ENCODE measurements at places on chromosomes 7 and 10.

DNA sequence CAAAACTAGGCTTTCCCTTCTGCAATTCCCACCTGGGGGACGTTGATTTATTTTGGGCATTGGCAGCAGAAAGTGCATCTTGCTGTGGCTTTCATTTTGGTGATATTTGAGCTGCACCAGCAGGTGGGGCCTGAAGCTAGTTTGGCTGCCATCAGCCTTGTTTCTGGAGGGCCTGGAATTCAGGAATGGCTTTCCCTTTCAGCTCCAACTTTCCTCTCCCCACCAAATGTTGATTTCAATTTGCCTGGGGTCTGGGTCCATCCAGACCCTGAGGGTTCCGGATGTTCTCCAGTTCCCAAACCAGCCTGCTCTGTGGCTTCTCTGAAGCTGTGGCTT is 640.4 kb downstream of the TYW1 start:
- no peaks in the 10 kb centered on the region for H3K36me3 ChIP-seq
- no peak overlapping the region for H3K27ac ChIP-seq

DNA sequence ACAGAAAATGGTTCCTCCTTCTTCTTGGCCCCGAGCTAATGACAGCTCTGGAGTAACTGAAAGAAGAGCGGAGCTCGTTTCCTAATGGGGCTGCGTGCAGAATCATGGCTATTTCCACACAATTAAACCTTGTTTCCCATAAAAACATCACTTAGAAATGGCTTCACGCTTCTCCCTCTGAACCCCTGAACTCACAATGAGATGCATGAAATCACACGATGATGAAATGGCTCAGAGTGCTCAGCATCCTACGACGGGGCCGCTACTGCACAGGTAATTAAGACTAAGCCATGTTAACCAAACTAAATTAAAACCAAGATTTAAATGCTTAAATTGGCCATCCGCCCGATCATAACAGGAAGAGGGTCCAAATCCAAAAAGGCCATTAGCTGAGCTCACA is 80.0 kb upstream of the DNAAF5 start:
- peaks cover 9% of the 10 kb centered on the region for H3K36me3 ChIP-seq
- no peak for DNase-seq
- H3K4me1 ChIP-seq, result peaks cover under 1% of the 10 kb centered on the region
- H3K4me3 ChIP-seq, result no peak overlapping the region
- no peaks in the 10 kb centered on the region for H3K27me3 ChIP-seq
- H3K27ac ChIP-seq, result no peak overlapping the region

GRCh38 chr7:154874409-154875113 is 128.4 kb downstream of the PAXIP1 start:
- H3K27ac ChIP-seq, result no peak overlapping the region
- no peaks in the 10 kb centered on the region for H3K36me3 ChIP-seq
- H3K4me1 ChIP-seq, result no peaks in the 10 kb centered on the region
- H3K27me3 ChIP-seq, result no peaks in the 10 kb centered on the region

GRCh38 chr10:124083740-124084397 is 9.5 kb downstream of the CHST15 start:
- no peaks in the 10 kb centered on the region for H3K4me1 ChIP-seq
- no peak overlapping the region for H3K27ac ChIP-seq

DNA sequence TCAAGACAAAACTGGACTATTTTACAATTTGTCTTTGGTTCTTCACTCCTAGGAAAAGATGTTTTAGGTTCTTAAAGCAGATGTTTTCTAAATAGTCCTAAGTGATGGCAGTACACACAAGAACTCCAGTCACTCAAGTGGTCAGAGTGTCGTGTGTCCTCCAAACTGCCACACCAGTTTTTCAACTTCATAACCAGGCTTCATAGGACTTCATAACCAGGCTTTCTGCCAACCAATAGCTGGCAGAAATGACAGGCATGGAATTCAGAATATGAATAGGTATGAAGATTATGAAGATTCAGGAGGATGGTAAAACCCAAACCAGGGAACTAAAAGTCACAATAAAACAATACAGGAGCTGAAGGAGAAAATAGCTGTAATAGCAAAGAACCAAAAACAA is 721.2 kb upstream of the SEMA3D start:
- H3K27ac ChIP-seq, result no peak overlapping the region
- H3K27me3 ChIP-seq, result no peaks in the 10 kb centered on the region
- H3K4me1 ChIP-seq, result no peaks in the 10 kb centered on the region
- DNase-seq, result no peak
- no peaks in the 10 kb centered on the region for H3K36me3 ChIP-seq

DNA sequence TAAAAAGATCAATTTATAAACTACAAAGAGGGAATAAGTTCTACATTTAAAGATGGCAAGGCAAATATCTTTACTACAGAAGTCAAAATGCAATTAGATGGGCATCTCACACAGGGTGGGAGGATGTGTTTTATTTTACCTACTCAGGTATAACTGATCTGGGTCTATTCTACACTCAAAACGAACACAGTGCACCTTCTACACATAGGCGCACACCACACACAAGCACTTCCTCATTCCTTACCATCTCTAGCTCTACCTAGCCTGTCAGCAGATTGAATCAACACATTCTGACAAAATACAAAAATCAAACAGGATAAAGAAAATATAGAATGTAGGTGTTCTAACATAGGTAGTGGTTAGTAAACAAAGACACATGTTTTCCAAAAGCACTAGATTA is 64.8 kb downstream of the SGCE start:
- H3K4me3 ChIP-seq, result no peak overlapping the region
- DNase-seq, result no peak
- H3K4me1 ChIP-seq, result no peaks in the 10 kb centered on the region
- no peak overlapping the region for H3K27ac ChIP-seq
- H3K36me3 ChIP-seq, result no peaks in the 10 kb centered on the region

DNA sequence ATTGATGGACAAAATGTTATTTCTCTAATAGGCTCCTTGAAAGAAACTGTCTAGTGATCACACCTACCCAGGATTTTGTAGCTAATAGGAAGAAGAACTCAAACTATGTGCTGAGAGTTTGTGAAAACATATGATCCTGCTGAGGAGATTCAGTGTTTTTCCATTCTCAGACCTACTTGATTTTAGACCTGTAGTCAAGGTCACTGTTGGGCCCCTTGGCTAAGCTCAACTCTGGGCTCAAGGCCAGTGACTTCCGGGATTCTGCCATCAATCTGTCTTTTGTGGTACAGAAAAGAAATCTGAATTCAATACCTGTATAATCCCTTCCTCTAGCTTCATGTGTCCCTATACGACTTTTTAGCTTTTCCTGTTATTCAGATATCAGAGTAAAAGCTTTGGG is 79.7 kb upstream of the FERD3L start:
- no peak overlapping the region for H3K27ac ChIP-seq
- H3K4me1 ChIP-seq, result no peaks in the 10 kb centered on the region
- no peaks in the 10 kb centered on the region for H3K27me3 ChIP-seq

DNA sequence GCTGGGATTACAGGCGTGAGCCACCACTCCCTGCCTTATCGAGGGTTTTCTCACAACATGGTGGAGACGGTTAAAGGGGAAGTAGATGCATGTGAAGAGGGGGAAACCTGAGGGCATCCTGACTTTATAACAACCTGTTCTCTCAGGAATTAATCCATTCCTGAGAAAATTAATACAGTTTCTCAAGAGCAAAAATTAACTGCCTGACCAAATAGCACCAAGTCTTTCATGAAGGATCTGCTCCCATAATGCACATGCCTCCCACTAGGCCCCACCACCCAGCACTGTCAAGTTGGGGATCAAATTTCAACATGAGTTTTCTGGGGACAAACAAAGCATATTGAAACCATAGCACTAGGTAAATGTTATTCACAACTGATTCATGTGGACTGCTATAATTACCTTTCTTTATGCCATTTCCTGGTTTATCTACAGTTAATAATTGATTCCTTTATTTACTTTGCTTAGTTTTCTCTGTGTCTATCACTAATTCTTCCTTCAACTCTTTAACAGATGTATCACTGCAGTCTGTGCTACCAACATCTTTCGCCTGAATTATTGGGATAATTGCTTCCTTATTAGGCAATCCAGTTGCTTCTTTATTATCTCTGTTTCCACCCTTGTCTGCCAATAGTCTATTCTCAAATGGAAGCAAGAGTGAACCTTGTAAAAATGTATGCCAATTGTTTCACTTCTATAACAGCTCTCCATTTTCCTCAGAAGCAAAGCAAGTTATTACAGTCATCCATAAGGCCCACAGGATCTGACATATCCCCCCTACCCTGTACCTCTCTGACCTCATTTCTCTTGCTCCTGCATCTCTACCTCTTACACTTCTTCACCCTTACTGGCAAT is 12.9 kb upstream of the MICU1 start:
- H3K27me3 ChIP-seq, result peaks cover 3% of the 10 kb centered on the region

- no peak for DNase-seq
- H3K4me3 ChIP-seq, result no peak overlapping the region
- peaks cover 13% of the 10 kb centered on the region for H3K27me3 ChIP-seq
- no peak overlapping the region for H3K27ac ChIP-seq
- H3K4me1 ChIP-seq, result peaks cover 4% of the 10 kb centered on the region
Observed at GRCh38 chr7:99955247-99955646, 20.6 kb downstream of the AZGP1 start.

- no peaks in the 10 kb centered on the region for H3K36me3 ChIP-seq
- H3K4me3 ChIP-seq, result no peak overlapping the region
- no peaks in the 10 kb centered on the region for H3K27me3 ChIP-seq
Observed at GRCh38 chr10:12670004-12670403, 320.7 kb downstream of the CAMK1D start.

GRCh38 chr7:159094919-159095915 is 49.5 kb downstream of the VIPR2 start:
- no peaks in the 10 kb centered on the region for H3K36me3 ChIP-seq
- H3K4me3 ChIP-seq, result no peak overlapping the region
- no peaks in the 10 kb centered on the region for H3K27me3 ChIP-seq
- no peak overlapping the region for H3K27ac ChIP-seq
- DNase-seq, result no peak

- peaks cover 93% of the 10 kb centered on the region for H3K36me3 ChIP-seq
- H3K27ac ChIP-seq, result peak overlapping the region; percentile 76
- H3K4me3 ChIP-seq, result peak overlapping the region; percentile 6
- no peaks in the 10 kb centered on the region for H3K27me3 ChIP-seq
Observed at GRCh38 chr7:50369143-50370026, 64.9 kb downstream of the IKZF1 start.

DNA sequence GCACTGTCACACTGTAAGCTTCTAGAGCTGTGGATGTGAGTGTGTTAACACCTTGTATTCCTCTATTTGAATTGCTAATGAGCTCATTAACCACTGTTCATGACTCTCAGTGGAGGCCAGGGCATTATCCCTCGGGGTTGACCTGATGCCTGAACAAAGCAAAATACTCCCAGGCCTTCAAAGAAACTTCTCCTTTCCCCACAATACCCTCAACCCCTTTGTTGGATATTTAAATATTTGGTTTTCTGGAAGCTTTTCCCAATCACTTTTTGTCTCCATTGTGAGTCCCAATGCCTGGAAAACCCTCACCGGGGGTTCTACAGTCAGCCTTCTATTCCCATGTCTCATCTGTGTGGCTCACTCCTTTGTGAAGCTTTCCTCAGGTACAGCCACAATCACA is 780.1 kb downstream of the PHTF2 start:
- peaks cover 3% of the 10 kb centered on the region for H3K4me1 ChIP-seq
- no peak overlapping the region for H3K4me3 ChIP-seq
- H3K27ac ChIP-seq, result no peak overlapping the region
- H3K27me3 ChIP-seq, result no peaks in the 10 kb centered on the region
- no peaks in the 10 kb centered on the region for H3K36me3 ChIP-seq
- no peak for DNase-seq

GRCh38 chr7:29289156-29290021 is 94.8 kb downstream of the CHN2 start:
- H3K4me3 ChIP-seq, result no peak overlapping the region
- peaks cover 41% of the 10 kb centered on the region for H3K4me1 ChIP-seq
- H3K27me3 ChIP-seq, result peaks cover 22% of the 10 kb centered on the region
- H3K27ac ChIP-seq, result no peak overlapping the region

DNA sequence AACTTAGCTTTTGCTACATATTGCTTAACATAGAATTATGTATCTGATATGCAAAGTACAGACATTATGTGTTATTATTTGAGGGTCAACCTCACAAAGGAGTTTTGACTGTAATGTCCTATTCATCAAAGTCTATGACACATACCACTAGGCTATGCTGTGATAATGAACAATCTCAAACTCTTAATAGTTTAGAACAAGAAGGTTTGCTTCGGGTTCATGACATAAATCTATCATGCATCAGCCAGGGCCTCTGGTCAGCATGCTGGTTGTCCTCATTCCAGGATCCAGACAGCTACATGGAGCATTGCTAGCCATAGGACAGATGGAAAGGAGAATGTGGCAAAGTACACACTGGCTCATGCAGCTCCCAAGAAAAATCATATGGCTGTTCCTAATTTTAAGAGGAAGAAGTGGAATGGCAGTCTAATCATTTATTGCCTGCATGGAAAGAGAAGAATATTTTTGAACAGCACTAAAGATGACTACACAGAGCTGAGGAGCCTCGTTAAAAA is 332.1 kb downstream of the GPR158 start:
- H3K4me3 ChIP-seq, result no peak overlapping the region
- no peaks in the 10 kb centered on the region for H3K4me1 ChIP-seq
- H3K27ac ChIP-seq, result no peak overlapping the region
- DNase-seq, result no peak
- no peaks in the 10 kb centered on the region for H3K36me3 ChIP-seq

GRCh38 chr10:122115874-122116273 is 126.9 kb downstream of the TACC2 start:
- H3K4me3 ChIP-seq, result no peak overlapping the region
- H3K4me1 ChIP-seq, result no peaks in the 10 kb centered on the region
- no peak overlapping the region for H3K27ac ChIP-seq
- peaks cover 40% of the 10 kb centered on the region for H3K27me3 ChIP-seq

GRCh38 chr7:81399471-81399870 is 370.4 kb downstream of the HGF start:
- DNase-seq, result no peak
- no peaks in the 10 kb centered on the region for H3K27me3 ChIP-seq
- H3K27ac ChIP-seq, result no peak overlapping the region
- H3K4me1 ChIP-seq, result no peaks in the 10 kb centered on the region
- no peak overlapping the region for H3K4me3 ChIP-seq

DNA sequence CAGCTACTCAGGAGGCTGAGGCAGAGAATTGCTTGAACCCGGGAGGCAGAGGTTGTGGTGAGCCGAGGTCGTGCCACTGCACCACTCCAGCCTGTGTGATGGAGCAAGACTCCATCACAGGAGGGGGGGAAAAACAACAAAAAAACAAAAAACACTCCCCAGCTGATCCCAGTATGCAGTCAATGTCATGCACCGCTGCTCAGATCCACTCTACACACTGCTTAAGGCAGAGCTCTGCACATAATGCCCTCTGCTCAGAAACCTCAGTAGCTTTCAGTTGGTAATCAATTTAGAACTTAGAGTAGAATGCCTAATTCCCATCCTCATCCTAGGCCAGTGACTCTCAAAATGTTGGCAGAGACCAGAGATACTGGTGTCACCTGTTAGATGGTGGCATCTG is 43.9 kb downstream of the PDSS1 start:
- no peak overlapping the region for H3K4me3 ChIP-seq
- peaks cover 33% of the 10 kb centered on the region for H3K4me1 ChIP-seq
- H3K27ac ChIP-seq, result no peak overlapping the region
- no peaks in the 10 kb centered on the region for H3K27me3 ChIP-seq

DNA sequence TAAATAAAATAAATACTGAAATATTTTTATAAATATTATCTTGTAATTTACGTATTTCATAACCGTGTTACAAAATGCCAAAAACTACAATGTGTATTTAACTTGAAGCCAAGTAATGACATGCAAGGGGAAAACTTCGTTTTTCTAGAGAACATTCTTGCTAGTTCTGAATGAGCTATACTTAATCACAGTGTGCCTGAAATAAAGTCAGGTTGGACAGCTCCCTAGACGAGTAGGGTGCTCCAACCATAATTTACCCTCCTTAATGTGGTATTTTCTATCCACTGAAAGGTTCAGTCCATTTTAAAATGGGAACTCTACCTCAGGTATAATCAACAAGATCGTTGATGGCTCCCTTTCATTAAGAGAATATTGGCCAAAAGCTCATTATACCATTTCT is 194.5 kb upstream of the AHR start:
- DNase-seq, result no peak
- H3K27me3 ChIP-seq, result no peaks in the 10 kb centered on the region
- no peak overlapping the region for H3K4me3 ChIP-seq
- H3K4me1 ChIP-seq, result no peaks in the 10 kb centered on the region

Measured in activated CD8-positive, alpha-beta T cell treated with anti-CD3 and anti-CD28 coated beads, Interleukin-2, amount 10 ng/mL, durations not matched to agents 7 days and 5 days (primary cell).